ENCODE measurements at places on chromosomes 5 and 9.

- DNase-seq: no peak
Measured at GRCh38 chr5:125093776-125094175, 347.3 kb upstream of the ZNF608 start.

GRCh38 chr9:111966124-111966723 is 69.6 kb downstream of the UGCG start:
- no peak for DNase-seq

DNA sequence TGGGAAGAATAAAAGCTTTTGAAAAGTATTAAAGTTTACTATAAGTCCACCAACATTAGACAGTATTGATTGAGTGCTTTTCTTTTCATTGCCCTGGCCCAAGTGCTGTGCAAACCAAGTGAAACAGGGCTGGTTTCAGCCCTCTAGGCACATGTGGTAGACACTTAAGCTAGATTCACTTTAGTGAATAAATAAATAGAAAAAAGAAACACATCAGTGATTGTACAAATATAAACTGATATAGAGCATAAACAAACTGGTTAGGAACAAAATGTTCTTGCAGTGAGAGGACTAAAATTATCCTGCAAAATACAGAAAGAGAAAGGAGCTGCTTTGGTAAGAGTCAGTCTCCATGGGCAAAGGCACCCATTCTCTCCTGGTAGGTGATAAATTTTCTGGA is 29.7 kb downstream of the ACTBL2 start:
- DNase-seq: no peak

GRCh38 chr5:93705896-93706295 is 35.5 kb downstream of the POU5F2 start:
- no peak for DNase-seq

GRCh38 chr5:40679148-40679912 is 385 bp upstream of the PTGER4 start:
- DNase-seq: peak; percentile 95

- no peak for DNase-seq
Measured at GRCh38 chr9:33742519-33742918, 52.8 kb upstream of the PRSS3 start.

DNA sequence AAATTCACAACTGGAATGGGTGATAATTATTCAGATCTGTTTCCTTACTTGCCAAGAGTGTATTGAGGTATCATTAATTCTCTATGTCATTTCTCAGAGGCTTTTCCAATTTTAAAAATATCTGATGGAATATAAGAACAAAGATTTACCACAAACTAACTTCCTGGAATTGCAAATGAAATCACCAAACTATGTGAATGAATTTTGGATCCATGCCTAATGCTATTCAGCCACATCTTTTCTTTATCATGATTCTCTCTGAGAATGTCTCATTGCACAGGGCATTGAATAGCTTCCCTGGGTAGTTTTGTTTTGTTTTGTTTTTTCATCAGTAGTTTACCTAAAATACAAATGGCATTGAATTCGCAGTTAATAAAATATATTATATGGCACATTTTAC is 146.9 kb upstream of the FBN2 start:
- no peak for DNase-seq

DNA sequence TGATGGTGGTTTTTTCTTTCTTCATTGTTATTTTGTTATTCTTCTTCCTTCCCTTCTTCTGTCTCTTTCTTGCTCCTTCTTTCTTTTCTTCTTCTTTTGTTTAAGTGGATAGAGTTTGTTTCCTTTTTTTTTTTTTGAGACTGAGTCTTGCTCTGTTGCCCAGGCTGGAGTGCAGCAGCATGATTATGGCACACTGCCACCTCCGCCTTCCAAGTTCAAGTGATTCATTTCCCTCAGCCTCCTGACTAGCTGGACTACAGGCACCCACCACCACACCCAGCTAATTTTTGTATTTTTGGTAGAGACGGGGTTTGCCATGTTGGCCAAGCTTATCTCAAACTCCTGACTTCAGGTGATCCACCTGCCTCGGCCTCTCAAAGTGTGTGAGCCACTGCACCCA is 40.3 kb downstream of the JAK2 start:
- no peak for DNase-seq

DNA sequence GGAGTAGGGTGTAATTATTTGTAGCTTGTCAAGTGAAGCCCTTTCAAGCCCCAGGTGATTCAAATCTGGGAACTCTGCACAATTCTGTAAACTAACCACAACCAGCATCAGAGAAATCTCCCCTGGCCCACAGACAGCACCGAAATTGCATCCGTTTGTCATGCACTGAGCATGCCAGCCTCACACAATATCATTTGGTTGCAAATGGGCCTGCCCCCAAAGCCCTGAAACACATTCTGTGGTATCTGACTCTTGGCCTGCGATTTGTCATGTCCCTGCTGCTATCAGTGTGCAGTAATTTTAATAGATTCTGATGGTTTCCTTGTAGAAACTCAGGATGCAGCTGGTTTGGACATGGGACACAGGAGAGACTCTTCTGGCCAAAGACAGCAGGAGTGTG is 35.3 kb downstream of the SNX24 start:
- no peak for DNase-seq

DNA sequence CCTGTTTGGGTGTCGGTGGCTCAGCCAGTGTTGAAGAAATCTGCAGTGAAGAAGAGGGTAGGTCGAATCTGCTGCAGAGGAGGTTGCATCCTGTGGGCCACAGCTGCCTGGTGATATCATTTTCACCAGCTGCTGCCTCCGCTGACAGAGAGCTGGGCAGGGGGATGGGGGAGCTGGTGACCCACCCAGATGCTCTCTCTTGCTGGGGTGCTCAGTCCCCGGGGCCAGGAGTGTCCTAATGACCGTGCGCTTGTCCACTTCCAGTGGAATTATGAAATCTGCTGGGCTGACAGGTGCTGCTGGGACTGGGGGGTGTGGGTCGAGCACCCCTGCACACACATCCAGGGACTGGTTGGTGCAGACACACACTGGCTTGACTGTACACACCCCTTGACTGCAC is 83.2 kb upstream of the IRX4 start:
- no peak for DNase-seq

DNA sequence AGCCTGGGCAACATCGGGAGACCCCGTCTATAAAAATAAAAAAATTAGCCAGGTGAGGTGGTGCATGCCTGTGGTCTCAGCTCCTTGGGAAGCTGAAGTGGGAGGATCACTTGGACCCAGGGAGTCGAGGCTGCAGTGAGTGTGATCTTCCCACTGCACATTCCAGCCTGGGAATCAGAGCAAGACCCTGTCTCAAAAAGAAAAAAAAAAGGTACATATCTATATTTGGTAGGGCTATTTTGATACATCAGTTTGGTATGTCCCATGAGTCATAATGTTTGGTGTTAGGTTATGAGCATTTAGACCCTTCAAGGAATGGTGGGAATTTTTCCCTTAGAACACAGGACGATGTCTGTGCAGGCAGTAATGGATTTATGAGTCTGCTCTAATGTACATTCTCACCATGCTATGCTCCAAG is 55.3 kb upstream of the POU4F3 start:
- no peak for DNase-seq

DNA sequence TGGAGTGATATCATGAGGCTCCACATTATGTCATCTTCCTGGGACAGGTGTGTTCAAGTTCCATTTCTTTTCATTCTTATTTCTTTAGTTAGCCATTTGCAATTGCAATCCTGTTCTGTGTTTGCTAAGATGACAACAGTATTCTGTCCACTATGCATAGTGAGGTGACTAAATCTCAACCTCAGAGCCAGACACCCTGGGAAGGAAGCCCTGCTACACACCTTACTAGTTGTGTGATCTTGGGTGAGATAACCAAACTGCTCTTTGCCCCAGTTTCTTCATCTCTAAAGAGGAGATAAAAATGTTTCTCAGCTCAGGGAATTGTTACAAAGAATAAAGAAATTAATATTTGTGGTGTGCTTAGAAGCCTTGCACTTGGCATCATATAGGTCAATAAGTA is 215.1 kb upstream of the RPS23 start:
- DNase-seq: no peak

DNA sequence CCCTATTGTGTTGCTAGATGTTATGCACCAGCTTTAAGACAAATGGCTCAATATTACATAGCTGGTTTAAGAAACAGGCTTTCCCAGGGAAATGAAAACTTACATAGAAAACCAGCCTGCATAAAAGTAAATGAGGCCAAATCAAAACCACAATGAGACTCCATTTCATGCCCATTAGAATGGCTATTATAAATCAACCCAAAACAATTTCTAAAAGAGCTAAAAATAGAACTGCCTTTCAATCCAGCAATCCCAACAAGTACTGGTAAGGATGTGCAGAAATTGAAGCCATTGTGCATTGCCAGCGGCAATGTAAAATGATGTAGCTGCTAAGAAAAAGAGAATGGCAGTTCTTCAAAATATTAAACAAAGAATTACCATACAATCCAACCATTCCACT is 1170.0 kb upstream of the CDH9 start:
- DNase-seq: no peak

DNA sequence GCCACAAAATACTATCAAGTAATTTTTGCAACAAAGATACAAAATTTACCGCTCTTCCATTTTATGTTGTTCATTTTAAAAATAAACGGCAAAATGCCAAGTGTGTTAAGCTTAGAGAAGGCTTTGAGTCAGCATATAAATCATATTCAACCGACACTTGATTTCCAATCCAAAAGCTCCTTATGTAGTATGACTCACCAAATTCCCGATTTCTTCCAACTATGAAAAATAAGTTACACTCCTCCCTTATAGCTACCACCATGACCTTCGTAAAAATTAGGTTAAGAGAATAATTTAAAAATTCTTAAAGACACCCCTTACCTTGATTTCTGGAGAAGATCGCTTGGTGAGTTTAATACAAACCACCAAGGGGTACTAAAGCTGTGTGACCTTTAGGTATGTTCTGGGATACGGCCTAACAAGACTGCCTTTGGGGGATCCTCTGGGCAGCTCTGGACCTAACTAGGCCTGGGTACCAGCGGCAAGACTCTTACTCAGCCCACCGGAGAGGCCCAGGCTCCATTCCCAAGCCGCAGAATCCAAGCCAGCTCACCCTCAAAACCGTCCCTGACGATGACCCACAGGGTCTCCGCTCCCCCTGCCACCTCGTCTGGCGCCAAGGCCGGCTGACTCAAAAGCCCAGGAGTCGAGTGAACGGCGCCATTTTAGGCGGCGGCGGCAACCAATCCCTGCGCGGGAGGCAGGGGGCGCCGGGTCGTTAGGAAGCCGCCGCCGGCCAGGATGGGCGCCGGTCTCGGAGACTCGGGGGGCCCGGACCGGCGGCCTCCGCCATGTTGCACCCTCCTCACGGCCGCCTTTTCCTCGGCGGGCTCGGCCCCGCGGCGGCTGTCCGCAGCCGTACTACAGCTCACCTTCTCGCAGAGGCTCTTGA is 739 bp downstream of the PPP2CA start:
- DNase-seq: peak; percentile 84

DNA sequence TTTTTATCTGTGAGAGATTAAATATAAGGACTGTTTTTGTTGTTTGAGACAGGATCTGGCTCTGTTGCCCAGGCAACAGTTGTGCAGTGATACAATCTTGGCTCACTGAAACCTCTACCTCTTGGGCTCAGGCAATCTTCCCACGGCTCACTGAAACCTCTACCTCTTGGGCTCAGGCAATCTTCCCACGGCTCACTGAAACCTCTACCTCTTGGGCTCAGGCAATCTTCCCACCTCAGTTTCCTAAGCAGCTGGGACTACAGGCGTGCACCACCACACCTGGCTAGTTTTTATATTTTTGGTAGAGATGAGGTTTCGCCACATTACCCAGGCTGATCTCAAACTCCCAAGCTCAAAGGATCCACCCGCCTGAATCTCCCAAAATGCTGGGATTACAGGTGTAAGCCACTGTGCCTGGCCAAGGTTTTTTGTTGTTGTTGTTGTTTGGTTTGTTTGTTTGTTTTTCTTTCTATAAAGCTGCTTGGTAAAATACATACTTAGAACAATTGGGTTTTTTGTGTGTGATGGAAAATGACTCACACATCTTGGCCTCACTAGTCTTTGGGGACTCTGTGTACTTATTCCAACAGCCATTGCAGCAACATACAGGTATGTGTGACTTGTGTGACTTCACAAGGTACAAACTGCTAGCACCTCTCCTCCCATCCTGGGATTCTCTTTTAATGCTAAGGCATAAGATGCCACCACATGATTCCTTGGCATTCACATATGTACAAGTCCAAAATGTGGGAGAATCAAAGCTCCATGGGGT is 36.5 kb upstream of the RASA1 start:
- no peak for DNase-seq

DNA sequence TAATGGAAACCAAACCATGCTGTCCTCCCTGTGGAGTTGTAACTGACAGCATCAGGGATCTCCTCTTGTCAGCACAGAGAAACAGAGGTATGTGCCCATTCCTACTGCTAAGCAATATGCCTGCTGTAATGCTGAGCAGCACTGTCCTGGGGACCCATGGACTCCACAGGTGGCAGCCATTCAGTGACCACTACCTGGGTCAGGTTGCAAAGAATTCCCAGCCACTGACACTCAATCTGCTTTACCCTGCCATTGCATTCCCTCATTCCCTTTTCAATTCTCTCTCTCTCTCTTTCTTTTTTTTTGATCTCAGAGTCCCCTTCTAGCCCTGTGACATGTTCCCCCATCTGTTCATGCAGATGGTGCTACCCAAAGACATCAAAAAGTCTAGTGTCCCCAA is 104.1 kb downstream of the GABRB2 start:
- no peak for DNase-seq

DNA sequence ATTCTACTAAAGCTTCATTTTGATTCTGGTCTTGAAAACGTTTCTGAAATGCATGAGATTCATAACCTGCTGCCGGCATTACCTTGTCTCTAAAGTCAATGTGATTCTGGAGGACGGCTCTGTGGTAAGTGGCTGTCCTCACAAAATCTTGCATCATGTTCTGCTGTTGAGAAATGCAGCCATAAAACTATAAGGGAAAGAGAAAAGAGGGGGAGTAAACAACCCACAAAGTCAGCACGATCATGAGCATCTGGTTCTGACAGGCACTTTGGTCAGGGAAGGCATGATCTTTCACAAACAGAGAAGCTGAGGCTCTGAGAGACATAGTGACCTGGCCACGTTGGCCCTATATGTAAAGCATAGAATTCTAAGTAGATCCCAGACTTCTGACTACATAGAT is 168.9 kb upstream of the PUM3 start:
- no peak for DNase-seq

DNA sequence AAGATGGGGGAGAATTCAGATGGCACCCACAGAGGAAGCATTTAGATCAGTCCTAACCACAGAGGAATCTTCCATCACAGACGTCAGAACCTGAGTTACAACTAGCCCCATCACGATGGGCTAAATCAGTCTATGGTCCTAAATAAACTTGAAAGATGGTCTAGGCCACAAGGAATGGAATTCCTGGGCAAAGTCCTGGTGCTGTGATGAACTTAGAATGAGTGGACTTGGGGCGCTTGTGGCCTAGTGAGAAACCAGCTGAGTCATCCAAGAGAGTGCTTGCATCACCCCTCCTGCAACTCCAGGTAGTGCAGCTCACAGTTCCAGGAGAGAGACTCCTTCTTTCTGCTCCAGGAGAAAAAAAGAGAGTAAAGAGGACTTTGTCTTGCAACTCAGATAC is 722.9 kb upstream of the RGMB start:
- DNase-seq: no peak

- DNase-seq: no peak
Measured at GRCh38 chr5:150022681-150023080, 22.1 kb downstream of the HMGXB3 start.

GRCh38 chr5:72436796-72437471 is 70.3 kb downstream of the ZNF366 start:
- DNase-seq: no peak

GRCh38 chr5:133990396-133990795 is 14.4 kb downstream of the VDAC1 start:
- DNase-seq: no peak

- no peak for DNase-seq
Measured at GRCh38 chr5:102792705-102793104, 37.6 kb downstream of the PAM start.

GRCh38 chr9:116959809-116960208 is 272.7 kb downstream of the TRIM32 start:
- DNase-seq: no peak

Measured in right forelimb (tissue), 1 donor.